Islet precursor cell (in vitro differentiated cells): ENCODE measurements at places on chromosomes 4 and X.

DNA sequence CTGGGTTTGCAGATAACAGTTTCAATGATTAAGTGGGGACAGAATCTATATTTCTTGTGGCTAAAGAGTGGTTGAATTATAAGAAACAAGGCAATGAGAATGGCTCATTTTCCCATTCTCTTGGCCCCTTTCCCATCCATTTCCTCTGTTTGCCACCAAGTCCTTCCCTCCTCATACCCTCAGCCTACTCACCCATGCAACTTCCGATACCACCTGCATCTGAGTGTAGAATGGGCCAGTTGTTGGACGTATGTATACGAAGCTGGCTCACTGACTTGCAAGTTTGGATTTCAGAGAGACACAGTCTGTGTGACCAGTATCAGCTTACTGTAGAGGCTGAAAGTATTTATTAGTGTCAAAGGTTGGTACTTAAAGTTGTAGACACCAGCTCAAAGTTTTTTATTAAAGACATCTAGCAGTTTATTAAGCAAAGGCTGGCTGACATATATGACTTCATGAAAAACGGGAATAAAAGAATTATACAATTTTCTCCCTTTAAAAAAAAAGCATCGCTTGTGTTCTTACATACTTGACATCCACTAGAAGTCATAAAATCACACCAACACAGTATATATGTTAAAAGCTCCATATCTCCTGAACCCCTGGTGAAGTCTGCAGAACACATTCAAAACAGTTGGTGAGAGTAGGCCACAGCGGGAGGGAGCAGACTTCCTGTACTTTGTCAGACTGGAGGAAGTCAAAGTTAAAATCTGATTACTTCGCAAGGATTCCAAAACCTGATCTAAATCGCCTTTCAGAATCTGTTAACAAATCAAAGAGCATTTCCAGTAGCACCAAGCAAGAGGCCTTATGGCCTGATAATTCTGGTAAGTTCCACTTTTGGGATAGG lies 22.4 kb upstream of the STIM2 start:
- DNase-seq, result no peak

- DNase-seq, result no peak
Measured at GRCh38 chr4:65861993-65862392, 191.7 kb upstream of the EPHA5 start.

DNA sequence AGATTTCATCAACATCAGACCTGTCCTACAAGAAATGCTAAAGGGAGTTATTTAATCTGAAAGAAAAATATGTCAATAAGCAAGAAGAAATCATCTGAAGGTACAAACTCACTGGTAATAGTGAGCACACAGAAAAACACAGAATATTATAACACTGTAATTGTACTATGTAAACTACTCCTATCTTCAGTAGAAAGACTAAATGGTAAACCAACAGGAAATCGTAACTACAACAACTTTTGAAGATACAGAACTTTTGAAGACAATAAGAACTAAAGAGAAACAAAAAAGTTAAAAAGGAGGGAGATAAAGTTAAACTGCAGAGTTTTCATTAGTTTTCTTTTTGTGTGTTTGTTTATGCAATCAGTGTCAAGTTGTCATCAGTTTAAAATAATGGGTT lies 12.4 kb downstream of the MED14 start:
- no peak for DNase-seq

DNA sequence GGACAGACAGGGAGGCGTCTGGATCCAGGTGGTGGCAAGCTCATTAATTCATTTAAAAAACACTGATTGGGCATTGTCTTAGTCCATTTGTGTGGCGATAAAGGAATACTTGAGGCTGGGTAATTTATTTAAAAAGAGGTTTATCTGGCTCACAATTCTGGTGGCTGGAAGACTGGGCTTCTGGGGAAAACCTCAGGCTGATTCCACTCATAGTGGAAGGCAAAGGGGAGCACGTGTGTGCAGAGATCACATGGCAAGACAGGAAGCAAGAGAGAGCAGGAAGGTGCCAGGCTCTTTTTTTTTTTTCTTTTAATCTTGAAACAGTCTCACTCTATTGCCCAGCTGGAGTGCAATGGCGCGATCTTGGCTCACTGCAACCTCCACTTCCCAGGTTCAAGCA lies 100.2 kb upstream of the METTL14 start:
- no peak for DNase-seq

DNA sequence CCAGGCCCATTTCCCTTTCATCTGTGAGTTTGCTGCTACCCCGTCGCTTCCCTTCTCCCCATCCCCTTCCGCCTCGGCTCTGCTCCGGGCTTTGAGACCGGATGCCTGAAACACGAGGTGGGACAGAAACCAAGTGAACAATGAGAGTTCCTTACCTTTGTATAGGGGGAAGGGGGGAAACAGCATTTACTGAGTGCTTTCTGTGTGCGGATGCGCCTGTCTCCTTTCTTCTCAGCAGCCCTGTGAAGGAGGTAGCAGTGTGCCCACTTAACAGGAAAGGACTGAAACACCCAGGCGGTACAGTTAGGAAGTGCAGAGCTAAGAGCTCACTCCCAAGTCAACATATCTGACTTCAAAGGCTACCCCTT lies 43.2 kb upstream of the TMSB15B start:
- DNase-seq, result no peak

GRCh38 chrX:118736394-118737010 lies 9.1 kb downstream of the IL13RA1 start:
- no peak for DNase-seq

DNA sequence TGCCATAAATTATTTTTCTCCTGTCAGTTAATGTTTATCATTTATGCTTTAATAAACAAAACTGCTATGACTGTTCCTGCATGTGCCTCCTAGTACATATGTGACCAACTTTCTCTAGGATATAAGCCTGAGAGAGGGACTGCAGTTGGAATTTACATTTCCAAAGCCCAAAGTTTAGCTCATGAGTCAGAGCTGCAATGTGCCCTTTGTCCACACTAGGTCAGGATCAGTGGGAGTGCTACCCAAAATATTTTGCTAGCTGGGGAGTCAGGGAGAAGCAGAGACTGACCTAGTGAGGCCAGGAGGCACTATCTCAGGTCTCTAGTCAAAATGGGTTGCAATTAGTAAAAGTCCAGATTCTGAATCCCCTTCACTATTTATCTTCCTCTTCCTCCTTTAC lies 92.7 kb downstream of the AR start:
- no peak for DNase-seq

DNA sequence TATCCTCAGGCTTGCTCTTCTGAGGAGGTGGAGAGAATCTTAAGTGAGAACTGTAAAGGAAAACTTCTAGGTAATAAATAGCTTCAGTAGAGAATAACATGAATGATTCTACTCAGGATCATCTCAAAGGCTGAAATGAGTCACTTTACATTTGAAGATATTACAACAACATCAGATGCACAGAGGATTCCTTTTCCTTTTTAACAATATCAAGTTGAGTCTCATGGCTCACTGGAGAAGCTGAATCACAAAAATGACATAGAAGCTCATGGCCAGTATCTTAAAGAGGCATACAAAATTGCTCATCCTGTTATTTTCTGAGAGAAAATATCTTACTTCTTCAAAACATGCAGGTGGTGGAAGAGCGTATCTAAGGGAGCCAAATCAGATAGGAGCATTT lies 72.5 kb upstream of the EMCN start:
- DNase-seq, result no peak

DNA sequence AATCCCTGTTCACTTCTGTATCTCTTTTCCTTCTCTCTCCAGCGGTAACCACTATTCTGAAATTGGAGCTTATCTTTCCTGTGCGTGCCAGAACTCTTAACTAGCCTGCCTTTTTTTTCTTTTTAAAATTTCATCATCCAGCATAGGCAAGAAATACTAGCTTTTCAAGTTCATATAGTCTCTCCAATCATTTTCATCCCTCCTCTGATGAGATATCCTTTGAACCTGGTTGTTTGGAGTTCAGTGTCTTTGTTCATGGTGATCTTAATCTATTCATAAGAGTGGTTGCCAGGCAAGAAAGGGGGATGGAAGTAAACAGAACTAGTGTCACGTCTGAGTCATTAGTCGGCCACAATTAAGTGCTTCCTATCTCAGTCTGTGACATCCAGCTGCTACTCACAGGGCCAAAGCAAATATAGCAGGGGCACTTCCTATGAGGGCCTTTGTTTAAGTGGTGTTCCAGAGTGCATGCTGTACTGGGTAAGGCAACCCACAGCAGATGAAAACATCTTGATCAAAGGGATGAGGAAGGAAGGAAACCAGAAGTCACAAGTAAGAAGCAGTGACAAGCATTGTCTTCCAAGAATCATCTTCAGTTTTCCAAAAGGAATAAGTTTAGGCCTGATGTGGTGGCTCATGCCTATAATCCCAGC lies 56.4 kb upstream of the XIAP start:
- peak; percentile 86 for DNase-seq

GRCh38 chr4:161320377-161320776 lies 843.4 kb downstream of the FSTL5 start:
- DNase-seq, result peak; percentile 58

- no peak for DNase-seq
Measured at GRCh38 chrX:103488332-103488731, 31.0 kb downstream of the RAB40A start.

DNA sequence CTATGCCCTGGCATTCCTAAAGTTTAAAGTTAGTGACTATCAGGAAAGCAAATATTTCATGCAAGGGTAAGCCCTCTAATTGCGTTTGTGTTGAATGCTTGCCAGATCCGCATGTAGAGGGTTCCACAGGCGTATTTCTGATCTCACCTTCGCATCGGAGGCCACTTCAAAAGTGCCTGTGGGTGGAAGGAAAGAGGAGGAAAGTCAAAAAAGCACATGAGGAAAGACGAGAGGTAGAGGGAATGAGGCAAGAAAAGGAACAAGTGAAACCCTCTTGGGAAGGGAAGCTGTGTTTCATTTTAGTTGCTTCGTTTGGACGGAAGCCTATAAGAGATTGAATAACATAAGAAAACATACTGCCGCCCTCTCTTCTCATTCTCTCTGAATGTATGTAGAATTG lies 628.8 kb downstream of the SPRY1 start:
- no peak for DNase-seq
